IMR-90 (cell line): ENCODE measurements at places on chromosomes 1 and 21. TPM values are rescaled to one million over a fixed set of nuclear protein-coding genes. Genes with fewer than 3 reads are reported as not detected.

Gene RSPO1
- total RNA-seq, result not detected in 2 replicates

GRCh38 chr1:11422686-11423085, 56.3 kb upstream of the DISP3 start:
- no peak for DNase-seq

DNA sequence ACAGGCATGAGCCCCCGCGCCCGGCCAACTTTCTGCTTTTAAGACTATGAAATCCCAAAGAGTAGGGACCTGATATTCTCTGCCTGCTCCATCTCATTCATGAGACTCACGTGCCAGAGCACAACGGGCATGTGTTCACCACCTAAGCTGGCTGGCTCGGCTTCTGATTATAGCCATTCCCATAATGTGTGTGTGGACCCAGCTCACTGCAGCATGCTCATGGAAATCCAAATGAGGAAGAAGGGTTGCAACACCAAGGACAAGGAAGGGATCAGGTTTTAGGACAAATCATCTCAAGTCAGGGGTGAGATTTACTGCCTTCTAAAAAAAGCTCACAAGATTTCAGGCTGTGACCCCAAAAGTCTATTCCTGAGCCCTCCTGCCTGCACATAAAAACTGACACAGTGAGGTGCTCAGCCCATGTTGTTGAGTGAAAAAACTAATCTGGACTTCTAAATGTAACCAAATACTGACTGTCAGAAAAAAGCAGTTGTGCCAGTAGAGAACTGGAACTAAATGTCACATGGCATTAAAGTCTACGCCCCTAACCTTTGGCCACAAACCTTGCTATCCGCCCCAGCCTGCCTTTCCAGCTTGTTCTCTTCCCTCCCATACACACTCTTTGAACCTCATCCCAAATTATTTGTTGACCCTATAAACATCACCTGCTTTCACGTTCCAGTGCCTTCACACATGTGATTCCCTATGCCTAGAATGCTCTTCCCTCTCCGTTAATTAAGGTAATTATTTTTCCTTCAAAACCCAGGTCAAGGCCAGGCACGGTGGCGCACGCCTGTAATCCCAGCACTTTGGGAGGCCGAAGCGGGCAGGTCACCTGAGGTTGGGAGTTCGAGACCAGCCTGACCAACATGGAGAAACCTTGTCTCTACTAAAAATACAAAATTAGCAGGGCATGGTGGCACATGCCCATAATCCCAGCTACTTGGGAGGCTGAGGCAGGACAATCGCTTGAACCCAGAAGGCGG, 9.1 kb upstream of the COA7 start:
- DNase-seq, result no peak

DNA sequence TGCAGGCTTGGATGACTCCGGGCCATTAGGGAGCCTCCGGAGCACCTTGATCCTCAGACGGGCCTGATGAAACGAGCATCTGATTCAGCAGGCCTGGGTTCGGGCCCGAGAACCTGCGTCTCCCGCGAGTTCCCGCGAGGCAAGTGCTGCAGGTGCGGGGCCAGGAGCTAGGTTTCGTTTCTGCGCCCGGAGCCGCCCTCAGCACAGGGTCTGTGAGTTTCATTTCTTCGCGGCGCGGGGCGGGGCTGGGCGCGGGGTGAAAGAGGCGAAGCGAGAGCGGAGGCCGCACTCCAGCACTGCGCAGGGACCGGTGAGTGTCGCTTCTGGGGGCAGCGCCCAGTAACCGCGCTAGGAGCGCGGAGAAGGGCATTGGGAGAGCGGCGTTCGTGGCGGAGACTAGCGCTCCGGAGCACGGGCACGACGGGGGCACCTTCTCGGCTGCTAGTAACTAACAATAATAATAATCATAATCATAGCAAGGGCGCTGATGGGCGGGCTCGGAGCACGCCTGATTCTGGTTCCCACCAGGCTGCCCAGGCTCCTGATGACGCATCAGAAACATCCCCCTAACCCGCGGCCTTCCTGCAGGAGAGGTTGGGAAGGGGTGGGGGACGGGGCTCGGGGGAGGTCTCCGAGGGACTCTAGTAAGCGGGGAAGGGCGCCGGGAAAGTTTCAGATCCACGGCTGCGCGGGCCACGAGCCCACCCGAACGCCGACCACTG, at the start of gene MX1:
Gene MX1 (plus strand): TSS at position 286 of the 722 bp plus-strand sequence. CDS start 5,832 bp downstream, outside the sequence.
- peak; percentile 10 for DNase-seq

GRCh38 chr1:91610789-91611188, 110.1 kb downstream of the CDC7 start:
- no peak for DNase-seq

DNA sequence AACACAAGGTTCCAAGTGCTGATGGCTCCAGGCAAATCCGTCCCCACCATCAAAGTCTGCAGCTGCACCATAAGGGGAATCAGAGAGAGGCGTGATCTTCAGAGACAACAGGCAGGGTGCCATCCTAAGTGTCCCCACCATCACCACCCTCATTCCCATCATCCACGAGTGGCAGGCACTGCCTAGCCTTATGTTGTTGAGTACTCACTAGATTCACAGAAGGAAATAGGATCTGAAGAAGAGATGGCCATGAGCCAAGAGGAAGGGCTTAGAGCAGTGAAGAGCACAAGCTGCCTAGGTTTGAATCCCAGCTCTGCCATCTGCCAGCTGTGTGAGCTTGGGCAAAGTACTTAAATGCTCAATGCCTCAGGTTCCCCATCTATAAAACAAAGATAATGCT, 207.3 kb upstream of the CSF3R start:
- no peak for DNase-seq

Gene SLC19A2
- total RNA-seq, result 5.2 and 6.9 TPM in 2 replicates

Gene RNU1-1
- under 0.01 TPM in 2 replicates for total RNA-seq

- no peak for DNase-seq
Measured at GRCh38 chr1:5620418-5620817, 371.8 kb downstream of the NPHP4 start.

Gene LGR6
- total RNA-seq, result not detected in 2 replicates

GRCh38 chr1:61132645-61133334, 50.4 kb downstream of the NFIA start:
- DNase-seq, result no peak

Gene B4GALT2
- 57.2 and 60.8 TPM in 2 replicates for total RNA-seq

GRCh38 chr1:84303314-84303830, 1.9 kb downstream of the SAMD13 start:
- peak; percentile 17 for DNase-seq

- no peak for DNase-seq
Measured at GRCh38 chr21:43687566-43688399, 28.4 kb downstream of the RRP1B start.
